Fibroblast of skin of right biceps (primary cell): ENCODE measurements at places on chromosomes 3 and 15.

DNA sequence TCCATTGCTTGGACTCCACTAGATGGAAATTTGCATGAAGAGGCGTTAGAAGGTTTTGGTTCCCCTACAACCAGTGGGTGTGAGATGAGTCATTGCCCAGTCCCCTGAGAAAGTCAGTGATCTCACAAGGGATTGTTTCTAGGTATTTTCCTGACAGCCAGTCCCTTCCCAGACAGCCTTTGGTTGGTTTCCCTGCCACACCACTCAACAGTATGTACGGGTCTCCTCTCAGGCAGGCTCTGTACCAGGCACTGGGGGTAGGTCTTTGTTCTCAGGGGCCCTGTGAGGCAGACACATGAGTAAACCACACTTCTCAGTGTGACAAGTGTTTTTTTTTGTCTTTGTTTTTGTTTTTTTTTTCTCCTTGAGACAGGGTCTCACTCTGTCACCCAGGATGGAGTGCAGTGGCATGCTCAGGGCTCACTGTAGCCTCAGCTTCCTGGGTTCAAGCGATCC, 4.0 kb downstream of the LAMP3 start:
- peak; percentile 38 for DNase-seq

DNA sequence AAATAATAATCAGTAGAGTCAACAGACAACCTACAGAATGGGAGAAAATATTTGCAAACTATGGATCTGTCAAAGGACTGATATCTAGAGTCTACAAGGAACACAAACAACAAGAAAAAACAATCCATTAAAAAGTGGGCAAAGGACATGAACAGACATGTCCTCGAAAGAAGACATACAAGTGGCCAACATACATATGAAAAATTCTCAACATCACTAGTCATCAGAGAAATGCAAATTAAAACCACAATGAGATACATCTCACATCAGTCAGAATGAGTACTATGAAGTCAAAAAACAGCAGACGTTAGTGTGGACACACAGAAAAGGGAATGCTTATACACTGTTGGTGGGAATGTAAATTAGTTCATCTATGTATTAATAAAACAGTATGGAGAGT, 33.7 kb downstream of the SLC2A2 start:
- peak; percentile 71 for DNase-seq

GRCh38 chr3:123799544-123800361, 84.4 kb downstream of the MYLK start:
- DNase-seq: peak; percentile 44

- DNase-seq: no peak
Observed at GRCh38 chr3:9914011-9914410, 2.9 kb upstream of the IL17RC start.

- DNase-seq: no peak
Observed at GRCh38 chr3:308597-309321, 112.2 kb downstream of the CHL1 start.

- DNase-seq: no peak
Observed at GRCh38 chr3:42747581-42747980, 25.5 kb downstream of the CCDC13 start.

DNA sequence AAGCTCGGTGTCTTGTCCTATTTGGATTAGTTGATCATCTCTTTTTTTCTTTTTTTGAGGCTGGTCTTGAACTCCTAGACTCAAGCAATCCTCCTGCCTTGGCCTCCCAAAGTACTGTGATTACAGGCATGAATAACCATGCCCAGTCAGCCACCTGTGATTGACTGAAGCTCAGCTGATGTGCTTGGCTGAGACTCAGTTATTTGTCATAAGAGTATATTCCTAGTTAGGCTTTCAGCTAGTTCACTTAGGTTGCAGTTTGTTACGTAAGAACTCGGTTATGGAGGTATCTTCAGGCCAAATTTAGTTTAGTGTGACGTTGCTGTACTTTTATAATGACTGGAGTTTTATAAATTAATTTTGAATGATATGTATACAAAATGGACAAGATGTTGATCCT, 365.0 kb downstream of the SV2B start:
- no peak for DNase-seq

DNA sequence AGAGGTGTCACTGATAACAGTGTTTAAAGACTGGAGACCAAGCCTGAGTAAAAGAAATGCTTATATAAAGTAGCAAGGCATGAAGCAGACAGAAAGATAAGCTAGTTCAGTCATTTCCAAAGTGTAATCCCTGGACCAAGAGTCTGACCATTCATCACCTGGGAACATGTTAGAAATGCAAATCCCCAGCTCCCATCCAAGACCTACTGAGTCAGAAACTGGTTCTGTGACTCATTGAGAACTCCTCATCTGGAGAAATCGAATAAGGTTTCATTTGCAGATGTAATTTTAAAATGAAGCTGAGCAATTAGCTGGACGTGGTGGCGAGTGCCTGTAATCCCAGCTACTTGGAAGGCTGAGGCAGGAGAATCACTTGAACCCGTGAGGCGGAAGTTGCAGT, 473.9 kb upstream of the UBE2E2 start:
- DNase-seq: no peak

DNA sequence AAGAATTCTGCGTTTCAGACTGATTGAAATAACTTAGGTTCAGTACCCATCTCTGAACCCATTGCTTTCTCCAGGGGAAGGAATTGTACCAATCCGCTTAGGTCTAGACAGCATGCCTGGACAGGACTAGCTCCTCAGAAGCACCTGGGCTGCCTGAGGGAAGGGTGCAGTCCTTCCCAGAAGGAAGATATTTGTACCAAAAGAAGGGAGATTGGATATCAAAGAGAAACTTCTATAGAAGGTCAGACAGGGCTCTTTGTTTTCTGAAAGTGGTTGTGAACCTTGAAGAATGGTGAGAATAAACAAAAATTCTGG, 133.8 kb upstream of the LRTM1 start:
- DNase-seq: no peak

DNA sequence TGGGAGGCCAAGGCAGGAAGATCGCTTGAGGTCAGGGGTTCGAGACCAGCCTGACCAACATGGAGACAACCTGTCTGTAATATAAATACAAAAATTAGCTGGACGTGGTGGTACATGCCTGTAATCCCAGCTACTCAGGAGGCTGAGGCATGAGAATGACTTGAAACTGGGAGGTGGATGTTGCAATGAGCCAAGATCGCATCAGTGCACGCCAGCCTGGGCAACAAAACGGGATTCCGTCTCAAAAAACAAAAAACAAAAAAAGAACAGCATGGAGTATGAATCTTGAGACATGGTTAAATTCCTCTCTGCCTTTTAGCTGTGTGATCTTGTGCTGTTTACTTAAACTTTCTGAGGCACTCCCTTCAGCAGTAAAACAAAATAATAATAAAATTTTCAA, 244.9 kb downstream of the FGF12 start:
- DNase-seq: peak; percentile 14

GRCh38 chr3:101944308-101944707, 95.0 kb downstream of the NFKBIZ start:
- peak; percentile 62 for DNase-seq

DNA sequence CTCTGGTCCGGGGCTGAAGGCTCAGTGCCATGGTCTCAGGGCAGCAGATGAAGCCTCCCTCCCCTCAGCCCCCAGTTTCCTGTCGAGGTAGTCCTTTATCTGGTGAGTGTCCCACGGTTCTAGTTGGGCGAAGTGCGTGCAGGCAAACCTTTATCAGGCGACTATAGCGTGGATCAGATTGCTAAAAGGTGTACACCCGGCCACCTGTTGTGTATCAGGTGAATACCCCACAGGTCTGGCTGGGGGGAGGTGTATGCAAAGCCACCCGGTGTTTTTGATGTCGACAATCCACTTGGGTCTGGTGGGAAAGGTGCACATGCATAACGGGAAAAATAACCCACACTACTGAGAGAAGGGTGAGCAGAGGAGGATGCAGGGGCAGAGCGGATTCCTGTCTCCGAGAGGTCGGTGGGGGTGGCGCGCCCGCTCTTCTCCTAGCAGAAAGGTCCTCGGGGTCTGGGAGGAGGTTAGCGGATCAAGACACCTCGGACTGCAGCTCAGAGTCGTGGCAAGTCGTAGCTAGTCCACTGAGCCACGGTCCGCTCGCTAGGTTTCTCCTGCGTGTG, 507 bp downstream of the SLC12A6 start:
- no peak for DNase-seq

DNA sequence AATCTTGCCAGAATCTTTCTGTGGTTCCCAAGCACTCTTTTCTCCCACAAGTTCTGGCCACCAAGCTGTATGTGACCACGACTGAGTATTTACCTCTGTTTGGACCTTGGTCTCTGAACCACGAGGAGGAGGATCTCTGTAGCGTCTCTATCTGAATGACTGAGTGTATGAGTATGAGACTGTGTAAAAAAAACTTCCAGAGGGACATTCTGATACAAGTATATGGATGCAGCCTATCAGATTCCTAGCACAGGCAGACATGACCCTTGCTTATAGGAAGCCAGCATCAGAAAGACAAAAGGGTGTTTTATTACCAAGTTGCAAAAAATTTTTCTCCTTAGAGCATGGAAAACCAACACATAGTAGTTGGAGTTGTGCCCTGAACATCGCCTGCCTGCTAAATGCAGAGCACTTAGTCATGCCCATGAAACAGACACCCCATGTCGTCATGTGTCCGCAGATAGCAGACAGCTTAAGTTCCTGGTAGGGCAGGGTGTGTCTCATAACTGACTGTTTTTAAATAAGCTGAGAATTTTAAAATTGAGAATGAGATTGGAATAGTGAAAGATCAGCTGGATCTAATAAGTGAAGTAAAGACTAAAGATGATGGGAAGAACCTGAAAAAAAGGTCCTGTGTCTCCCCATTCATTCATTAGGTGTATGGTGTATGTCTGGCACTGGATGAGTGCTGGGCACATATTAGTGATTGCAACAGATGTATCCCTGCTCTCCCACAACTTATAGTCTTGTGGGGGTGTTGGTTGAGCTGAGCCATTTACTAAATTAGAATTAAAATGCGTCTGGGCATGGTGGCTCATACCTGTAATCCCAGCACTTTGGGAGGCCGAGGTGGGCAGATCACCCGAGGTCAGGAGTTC, 30.9 kb downstream of the DAG1 start:
- DNase-seq: peak; percentile 96

GRCh38 chr15:67575039-67575502, 32.6 kb downstream of the MAP2K5 start:
- peak; percentile 46 for DNase-seq

- no peak for DNase-seq
Observed at GRCh38 chr3:14430706-14431451, 28.5 kb downstream of the SLC6A6 start.

DNA sequence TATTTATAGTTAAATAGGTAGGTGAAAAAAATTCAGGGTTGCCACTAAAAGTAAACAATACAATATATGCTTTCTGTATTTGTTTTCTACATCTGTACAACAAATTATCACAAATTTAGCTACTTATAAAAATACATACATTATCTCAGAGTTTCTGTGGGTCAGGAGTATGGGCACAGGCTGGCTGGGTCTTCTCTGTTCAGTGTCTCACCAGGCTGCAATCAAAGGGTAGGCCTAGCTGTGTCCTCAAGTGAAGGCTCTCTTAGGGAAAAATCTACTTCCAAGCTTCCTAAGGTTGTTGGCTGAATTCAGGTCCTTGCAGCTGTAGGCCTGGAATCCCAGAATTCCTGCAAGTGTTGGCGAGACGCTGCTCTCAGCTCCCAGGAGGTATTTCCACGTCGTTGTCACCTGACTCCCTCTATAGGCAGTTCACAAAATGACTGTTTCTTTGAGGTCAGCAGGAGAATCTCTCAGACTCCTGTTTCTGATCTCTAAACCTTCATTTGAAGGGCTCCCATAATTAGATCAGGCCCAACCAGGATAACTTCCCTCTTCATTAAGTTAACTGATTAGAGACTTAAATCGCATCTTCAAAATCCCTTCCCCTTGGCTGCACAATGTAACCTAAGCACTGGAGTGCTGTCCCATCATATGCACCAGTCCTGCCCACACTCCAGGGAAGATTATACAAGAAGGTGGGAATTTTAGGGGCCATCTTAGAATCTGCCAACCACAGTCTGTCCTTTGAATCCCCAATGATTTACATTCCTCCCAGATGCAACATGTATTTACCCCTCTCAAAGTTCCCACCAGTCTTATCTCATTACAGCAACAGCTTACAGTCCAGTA, 296.6 kb downstream of the SUCLG2 start:
- peak; percentile 54 for DNase-seq

GRCh38 chr15:67149068-67149772, 83.8 kb downstream of the SMAD3 start:
- no peak for DNase-seq

- DNase-seq: no peak
Observed at GRCh38 chr15:43985976-43986680, 159.3 kb downstream of the WDR76 start.

DNA sequence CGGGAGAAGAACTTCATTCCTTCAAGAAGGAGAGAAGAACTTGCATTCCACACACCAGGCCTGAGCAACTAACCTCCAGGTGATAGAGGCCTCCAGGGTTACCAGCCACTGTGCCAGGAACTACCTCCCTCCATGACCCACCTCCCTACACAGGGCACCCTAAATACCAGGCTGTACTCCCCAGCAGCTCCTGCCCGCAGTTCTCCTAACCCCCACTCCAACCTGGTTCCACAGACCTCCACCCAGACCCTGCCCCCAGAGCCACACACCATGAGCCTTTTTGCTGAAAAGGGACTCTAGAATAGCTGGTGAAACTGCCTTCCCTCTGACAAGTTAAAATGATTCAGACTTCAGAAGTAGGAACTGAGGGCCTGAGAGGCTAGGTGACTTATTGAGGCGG, 8.2 kb downstream of the IGDCC3 start:
- no peak for DNase-seq

DNA sequence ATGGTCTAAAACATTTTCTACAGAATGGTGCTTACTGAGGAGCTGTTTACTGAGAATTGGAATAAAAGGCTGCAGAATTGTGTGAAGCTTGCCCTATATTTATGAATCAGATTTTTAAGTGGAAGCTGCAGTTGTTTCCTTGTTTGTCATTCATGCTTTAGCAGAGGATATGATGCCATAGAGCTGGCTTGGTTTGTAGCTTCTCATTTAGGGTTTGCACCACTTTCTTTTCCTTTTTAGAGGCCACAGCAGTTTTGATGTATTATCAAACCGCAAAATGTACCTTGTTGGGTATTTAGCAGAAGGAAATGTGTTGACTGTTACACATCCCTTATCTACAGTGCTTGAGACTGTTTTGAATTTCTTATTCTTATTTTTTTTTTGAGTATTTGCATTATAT, 66.2 kb downstream of the RASA2 start:
- no peak for DNase-seq

DNA sequence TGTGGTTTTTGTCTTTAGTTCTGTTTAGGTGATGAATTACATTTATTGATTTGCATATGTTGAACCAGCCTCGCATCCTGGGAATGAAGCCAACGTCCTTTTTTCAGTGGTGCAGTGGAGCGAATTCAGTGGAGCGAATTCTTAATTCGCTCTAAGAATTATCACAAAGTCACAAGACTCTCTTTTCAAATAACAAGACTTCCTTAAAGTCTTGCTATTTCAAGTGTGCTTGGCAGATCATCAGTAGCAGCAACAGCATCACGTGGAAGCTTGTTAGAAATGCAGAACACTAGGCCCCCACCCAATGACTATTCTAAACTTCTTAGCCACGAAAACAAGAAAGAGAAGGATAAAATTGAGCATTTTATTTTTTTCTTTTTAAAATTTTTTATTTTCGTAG, 58.1 kb upstream of the CD200R1L start:
- no peak for DNase-seq
